ENCODE measurements at places on chromosomes 4 and X.

DNA sequence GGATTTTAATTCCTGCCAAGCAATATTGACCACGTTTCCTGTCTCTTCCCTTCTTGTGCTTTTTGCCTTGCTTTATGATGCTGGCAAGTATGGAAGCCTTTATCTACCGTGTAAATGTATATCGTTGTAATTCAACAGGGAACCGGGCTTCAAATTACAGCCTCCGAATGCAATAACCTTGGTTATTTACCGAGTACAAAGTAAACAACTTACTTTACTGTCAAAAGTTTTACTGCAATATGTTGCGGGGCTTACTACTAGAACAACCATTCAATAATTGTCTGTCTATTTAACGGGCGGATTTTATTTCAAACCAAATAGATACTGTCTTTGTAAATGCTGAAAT, 73.1 kb downstream of the PALLD start:
- DNase-seq: no peak

GRCh38 chrX:68490644-68491043, 8.2 kb upstream of the YIPF6 start:
- DNase-seq: no peak

DNA sequence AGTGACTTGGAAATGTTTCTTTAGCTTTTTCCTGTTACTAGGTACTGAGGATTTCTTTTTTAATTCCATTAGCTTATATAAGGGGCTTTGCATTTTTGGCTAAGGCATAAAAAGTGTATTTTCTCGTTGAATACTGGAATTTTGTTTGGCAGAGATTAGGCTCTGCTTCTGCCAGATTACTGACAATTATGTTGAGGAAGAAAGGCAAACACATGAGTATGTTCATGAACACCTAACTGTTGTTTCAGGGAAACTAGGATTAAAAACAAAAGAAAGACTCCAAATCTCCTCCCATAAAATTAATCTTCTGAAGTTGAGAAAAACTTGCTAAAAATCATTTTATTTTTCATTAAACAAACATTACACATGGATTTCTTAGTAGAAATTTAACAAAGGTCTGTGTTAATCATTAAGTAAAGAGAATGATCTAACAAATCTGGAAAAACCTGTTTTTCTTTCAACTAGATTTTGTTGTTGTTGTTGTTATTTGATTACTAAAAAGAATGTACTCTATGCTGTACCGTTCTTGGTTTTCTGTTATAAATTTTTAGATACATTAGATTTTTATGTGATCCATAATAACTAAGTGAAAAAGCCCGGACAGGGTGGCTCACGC, 43.3 kb upstream of the STAG2 start:
- no peak for DNase-seq

DNA sequence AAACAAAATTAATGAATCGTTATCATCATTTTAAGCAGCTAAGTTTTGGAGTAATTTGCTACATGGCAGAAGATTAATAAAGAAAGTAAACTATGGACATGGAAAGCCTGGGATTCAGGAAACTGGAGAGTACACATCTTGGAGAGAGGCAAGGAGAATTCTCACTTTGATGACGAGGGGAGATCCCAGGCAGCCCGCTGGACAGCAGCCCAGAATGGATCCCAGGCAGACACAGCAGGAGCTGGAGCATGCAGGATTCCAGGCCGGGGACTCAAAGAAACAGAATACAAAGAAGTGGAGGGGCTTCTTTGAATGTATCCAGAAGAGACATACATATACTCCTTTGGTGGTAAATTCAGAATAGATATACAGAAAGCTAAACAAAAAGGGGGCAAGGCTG, 118.0 kb upstream of the ATP6AP2 start:
- DNase-seq: no peak

DNA sequence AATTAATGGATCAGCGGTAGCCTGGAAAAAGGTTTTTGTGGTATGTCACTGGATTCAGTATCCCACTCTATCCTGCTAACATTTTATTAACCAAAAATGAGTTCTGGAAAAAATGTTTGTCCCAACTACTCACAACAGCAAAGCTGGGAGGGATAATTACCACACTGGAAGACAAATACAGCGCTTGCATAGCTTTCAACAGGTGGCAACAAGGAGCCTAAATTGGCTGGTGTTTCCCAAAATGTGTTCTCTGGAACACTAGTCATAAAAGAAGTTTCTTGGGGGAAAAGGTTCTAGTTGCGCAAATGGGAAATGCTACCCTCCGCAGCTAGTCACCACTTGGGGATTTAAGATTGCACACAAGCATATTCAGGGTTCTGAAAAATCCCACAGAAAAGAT, 54.6 kb downstream of the BEND2 start:
- DNase-seq: no peak

DNA sequence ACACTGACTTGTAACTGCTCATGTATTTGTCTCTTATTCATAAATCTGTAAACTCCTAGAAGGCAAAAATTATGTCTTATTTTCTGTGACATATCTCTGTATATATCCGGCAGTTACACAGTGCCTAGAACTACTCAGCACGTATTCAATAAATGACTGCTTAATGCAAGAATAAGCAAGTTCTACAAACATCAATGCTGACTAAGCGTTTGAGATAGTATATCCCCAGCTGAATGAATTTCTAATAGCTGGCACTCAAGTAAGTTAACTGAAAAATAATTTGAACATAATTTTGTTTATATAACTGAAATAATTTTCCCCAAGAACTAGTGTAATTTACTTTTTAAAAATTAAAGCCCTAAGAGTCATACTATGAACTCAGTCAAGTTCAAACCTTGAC, 113.7 kb downstream of the ARAP2 start:
- no peak for DNase-seq

DNA sequence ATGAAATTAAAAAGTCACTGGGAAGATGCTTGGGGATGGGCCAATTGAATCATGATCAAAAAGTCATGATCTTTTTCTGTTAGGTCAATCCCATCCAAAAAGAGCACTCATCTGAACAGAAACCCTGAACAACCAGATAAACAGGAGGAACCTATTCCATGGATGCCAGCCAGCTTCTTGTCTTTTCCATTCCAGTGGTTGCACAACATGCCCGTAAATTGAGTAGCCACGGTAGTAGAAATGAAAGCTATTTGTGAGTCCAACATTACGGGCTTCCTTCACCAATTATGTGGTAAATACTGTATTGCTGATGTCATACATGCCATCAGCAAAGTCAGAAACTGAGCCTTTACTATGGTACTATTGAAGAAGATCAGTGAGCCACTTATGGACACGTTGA, 982.4 kb upstream of the HS3ST1 start:
- no peak for DNase-seq

DNA sequence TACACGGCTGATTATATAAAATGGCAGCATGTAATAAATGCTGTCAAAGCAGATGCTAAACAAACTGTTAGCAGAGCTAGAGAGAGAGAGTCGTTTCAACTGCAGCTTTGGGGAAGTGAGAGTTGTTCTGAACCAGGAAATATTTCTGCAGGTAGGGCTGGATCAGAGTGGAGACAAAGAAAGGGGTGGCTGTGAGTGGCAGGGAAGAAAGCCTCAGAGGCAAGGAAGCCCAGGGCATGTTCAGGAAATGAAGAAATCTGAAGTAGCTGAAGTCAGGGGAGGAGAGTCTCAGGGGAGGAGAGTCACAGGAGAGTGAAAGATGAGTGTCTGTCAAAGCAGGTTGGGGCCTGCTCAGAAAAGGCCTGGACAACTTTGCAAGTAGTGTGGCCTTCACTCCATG, 48.4 kb upstream of the RPS6KA3 start:
- DNase-seq: no peak

DNA sequence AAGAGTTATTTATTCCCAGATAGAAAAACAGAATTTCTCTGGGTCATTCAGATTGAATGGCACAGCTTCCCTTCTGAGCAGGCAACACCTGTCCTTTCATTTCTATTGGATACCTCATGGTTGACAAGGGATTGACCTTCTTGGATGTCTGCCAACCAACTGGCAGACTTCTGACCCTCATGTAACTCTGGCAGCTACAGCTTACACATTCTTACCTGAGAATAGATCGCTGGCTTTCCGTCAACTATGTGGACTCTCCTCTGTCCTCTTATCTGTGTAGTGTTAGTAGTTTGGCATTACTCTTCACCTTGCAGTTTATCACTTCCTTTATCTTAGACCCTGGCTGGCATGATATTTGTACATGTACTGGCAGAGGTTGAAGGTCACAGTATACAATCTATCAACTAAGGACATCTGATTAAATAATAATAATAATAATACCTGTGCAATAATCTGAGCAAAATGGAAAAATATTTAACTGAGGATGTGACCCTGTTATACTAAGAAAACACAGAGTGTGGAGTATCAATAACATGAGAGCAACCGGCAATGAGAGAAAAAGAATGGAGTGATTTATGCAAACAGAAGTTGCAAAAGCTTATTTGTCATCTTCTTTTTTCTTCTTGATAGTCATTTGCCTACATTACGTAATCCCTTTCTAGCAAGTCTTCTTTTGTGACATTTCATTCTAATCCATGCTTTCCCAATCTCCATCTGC, 1118.2 kb downstream of the ARAP2 start:
- no peak for DNase-seq

- DNase-seq: no peak
These were observed 24.5 kb downstream of the RUFY3 start for GRCh38 chr4:70746179-70746839.

GRCh38 chr4:2186865-2187172, 55.1 kb downstream of the HAUS3 start:
- DNase-seq: no peak

DNA sequence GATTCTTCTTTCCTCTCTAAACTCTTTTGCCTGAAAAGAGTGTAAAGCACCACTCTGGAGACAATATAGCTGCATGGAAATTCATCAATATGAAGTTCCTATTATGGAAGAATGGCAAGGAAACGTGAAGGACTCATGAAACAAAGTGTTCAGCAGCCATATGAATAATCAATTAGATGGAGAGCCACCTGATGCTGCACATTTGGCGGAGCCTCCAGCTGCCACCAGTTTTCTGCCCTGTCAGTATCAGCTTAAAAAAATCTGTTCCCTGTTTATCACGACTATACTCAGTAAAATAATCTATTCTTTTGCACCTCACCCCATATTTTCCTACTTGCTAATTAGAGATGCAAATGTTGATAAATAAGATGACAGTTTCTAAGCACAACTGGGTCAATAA, 276.0 kb downstream of the UNC5C start:
- no peak for DNase-seq

DNA sequence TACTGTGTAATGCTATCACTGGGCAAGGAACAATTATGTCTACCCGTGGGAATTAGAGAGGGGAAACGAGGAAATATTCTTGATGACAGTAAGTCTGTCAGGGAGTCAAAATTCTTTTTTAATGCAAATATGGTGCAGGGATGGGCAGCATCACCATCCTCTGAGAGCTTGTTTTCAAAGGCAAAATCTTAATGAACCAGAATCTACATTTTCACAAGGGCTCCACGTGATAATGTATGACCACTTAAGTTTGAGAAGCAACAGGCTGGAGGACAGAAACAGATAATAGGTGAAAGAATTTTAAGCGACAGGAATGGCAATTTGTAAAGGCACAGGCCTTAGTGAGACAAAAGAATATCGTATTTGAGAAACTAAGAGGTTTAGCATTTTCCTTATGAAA, 63.4 kb downstream of the CLOCK start:
- DNase-seq: no peak

DNA sequence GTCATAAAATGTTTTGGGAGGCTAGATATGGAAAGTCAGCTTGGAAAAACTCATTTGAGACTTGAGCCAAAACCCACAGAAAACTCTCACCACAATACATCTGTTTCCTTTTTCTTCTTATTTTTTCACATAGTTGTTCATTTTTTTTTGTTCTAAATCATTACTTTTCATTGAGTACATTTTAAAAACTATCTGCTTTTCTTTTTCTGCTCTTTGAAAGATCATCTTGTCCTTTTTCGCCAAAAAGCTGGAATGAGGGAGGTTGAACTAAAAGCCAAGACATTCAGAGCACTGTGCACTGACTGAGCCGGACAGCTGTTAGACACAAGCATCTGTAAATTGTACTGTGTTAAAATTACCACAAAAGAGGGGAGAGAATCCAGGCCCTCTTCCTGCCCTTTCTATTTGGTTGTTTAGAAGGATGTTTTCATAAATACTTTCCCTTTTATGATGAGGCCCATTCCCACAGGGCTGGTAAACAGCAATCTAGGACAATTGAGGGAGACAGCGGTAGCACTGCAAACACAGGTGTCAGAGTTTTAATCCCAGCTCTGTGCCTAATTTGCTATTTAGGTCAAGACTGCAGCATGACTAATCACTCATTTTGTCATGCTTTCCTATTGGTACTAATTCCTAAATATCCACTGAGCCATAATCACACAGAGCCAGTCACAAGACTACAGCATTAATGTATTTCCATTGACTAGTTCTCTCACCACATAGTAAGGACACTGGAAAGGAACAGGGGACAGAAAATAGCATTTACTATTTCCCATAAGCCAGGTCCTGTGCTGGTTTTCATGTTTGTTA, 7.3 kb upstream of the RNF150 start:
- DNase-seq: no peak

DNA sequence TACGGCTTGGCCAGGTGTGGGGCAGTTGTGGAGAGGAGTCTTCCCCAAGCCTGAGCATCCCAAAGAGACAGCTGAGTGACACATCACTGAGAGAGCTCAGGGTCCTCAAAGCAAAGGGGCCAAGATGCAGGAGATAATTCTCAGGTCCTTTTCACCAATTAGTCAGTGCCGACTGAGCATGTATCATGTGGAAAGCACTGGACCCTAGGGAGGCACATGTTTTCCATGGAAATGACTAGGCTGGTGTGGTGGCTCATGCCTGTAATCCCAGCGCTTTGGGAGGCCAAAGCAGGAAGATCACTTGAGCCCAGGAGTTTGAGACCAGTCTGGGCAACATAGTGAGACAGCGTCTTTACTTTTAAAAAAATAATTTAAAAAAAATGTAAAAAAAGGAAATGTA, 67.3 kb upstream of the PRPS1 start:
- DNase-seq: no peak

GRCh38 chrX:12988797-12989196, 13.9 kb downstream of the TMSB4X start:
- DNase-seq: no peak

DNA sequence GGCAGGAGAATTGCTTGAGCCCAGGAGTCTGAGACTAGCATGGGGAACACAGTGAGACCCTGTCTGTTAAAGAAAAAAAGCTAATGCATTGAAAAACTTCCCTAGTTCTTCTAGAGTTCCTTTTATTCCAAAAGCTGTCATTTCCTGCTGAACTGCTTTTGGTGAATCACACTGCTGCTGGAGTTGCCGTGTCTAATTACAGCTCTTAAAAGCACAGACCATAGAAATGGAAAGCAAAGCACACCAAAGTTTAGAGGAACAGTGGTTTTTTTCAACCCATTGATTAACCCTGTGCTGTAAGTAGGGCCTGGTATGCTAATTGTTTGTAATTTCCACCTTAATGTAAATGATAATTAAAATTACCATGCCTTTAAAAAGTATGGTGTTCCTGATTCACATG, 52.4 kb downstream of the SEPTIN11 start:
- no peak for DNase-seq

GRCh38 chr4:163747886-163748285, 253.4 kb downstream of the TMA16 start:
- DNase-seq: no peak

DNA sequence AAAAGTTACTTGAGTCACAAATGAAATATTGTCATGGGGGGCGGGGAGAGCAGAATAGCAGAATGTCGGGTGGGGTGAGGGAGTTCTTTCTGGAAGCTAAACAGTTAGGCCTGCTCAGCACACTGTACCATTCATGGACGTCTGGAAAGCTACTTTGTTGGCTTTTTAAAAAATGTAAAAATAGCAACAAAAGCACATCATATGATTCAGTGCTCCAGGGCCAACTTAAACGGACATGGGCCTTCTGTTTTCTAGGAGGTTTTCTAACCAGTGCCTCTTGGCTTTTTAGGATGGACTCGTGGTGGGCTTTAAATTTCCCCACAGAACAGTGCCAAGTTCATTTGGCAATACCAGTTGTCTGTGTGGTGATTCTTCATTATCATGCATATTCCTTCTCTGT, 57.4 kb upstream of the CLCN4 start:
- no peak for DNase-seq

All from activated naive CD8-positive, alpha-beta T cell treated with anti-CD3 and anti-CD28 coated beads, Interleukin-2, amount 50 U/mL, for 24 hours (primary cell).